Adipocyte (in vitro differentiated cells): ENCODE measurements at places on chromosomes 2 and 18.
A peak's percentile ranks its signal among the peaks of the same experiment; 100 is the strongest.

DNA sequence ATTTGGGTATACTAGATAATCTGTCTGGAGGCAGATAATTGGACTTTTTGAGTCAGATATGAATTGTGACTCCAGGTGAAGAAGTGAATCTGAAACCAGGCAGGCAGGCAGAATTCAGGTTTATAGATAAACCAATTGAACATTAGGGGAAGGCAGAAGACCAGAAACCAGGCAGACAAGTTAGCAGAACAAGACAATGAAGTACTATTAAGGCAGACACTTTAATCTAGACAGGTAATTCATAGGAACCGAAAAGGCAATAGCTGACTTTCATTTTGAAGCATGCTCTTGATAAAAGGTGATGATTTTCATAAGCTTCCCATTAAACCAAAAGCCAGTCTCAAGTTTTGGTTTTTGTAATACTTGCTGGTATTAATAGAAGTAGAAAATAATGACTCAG lies 19.3 kb upstream of the SLC4A10 start:
- no peak for DNase-seq

DNA sequence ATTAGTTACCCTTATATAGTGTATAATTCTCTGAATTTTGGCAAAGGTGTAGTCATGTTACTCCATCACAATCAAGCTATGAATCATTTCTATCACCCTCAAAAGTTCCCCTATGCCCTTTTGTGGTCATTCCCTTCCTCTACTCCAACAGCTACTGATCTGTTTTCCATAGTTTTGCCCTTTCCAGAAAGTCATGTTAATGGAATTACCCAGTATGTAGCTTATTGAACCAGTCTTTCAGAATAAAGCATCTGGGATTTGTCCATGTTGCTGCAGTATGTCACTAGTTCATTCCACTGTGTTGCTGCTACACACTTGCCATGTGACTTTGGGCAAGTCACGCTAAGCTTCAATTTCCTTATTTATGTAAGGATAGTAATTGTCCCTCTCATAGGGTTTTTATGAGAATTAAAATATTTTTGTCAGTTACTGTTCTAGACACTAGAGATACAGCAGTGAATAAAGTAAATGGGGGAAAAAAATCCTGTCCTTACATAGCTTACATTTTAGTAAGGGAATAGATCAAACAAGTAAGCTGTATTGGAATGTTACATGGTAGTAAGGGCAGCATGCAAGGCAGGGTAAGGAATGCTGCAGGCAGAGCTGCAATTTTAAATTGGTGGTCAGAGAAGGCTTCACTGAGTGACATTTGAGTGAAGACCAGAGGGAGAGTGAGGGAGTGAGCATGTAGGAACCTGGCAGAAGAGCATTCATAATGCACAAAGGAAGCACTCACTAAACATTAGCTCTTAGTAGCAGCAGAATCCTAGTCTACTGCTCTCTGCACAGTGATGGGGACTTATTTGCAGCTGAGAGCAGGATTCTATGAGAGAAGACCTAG lies 80.3 kb upstream of the TSPYL6 start:
- DNase-seq: peak; percentile 83

- peak; percentile 14 for DNase-seq
These were observed 467.5 kb upstream of the CHST9 start for GRCh38 chr18:27652480-27653121.

GRCh38 chr2:66125951-66126350 lies 309.0 kb upstream of the MEIS1 start:
- no peak for DNase-seq

DNA sequence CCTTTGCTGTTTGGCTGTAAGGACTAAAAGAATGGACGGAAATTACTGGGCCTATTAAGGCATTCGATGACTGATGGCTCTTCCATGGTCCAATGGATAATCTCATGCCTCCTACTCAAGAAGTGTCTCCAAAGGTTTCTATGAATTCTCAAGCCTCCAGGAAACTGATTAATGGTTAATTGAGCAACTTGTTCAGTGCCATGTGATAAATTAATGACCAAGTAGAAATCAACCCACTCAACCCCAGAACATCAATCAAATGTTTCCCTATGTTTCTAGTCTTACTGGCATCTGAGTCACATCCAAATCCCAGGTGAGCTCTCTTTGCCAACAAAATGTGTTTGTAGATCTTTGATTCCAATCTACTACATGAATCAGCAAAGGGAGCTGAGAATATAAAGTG lies 103.6 kb downstream of the NXPH2 start:
- DNase-seq: no peak

DNA sequence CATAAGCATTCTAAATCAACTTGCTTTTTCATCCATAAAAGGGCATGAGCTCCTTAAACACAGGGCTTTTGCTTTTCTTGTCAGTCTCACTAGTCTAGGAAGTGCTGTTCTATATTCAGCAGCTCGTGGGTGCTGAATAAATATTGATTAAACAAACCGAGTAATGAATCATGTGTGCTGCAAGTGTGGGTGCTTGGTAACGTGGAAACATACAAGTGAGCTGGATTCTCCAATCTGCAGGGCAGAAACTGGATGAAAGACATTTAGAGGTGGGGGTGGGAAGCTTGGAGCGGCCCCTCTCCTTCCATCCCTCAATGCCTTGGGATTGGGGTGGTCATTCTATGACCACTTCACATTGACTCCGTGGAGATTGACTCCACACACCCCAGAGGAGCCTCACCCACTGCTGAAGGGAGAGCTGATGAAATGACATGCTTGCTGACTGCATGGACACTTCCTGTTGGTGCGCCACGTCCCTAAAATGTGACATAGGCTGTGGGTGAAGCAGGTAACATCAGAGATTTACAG lies 114.6 kb downstream of the DOCK10 start:
- DNase-seq: peak; percentile 39

DNA sequence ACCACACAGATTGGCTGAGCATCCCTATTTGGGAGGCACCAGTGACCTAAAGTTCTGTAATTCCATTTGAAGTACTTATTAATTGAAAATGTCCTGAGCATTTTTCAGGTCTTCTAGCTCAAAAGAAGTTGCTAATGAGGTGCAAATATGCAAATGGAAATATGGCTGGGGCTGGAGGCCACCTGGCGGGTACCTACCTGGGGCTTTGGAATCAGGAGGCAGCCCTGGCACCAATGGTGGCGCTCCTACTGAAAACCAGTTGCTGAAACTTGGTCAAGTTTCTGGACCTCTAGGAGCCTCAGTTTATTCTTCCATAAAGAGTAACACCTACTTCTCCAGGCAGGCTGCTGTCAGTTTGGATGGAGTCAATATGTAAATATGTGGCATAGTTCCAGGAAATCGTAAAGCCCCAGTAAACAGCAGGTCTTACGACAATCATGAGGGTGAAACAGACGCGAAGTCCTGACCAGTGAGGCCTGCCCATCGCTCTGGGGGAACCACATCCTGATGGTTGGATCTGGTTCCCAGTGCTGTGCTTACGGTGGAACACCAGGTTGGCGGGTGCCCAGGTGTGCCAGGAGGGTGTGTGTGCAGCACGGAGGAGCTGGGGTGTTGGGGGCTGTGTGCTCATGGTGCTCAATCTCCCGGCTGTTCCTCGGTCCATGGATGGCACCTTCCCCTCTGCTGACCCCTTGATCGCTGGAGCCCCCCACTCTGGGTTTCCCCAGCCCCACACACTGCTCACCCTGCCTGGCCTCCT lies 186.1 kb downstream of the TWIST2 start:
- no peak for DNase-seq

- no peak for DNase-seq
These were observed 22.7 kb downstream of the EXOC6B start for GRCh38 chr2:72803151-72803550.
